ENCODE measurements at places on chromosomes 12 and 14. TPM values are rescaled to one million over a fixed set of nuclear protein-coding genes. Genes with fewer than 3 reads are reported as not detected.

The KRT79 gene
- not detected for total RNA-seq

- DNase-seq = no peak
Measured at GRCh38 chr12:112107306-112108201, 1.0 kb downstream of the NAA25 start.

The HOXC4 gene
- total RNA-seq = 1.6 TPM

The RNASE3 gene
- not detected for total RNA-seq

- no peak for DNase-seq
Measured at GRCh38 chr14:60933920-60934655, 46.8 kb downstream of the TRMT5 start.
